Uterus (tissue), 4 donors: ENCODE measurements at places on chromosomes 7 and 10.

GRCh38 chr7:158805937-158806336 is 23.4 kb downstream of the ESYT2 start:
- DNase-seq: no peak

- DNase-seq: no peak
Measured at GRCh38 chr10:44574596-44575480, 189.9 kb upstream of the CXCL12 start.

GRCh38 chr7:91953618-91954017 is 13.0 kb downstream of the AKAP9 start:
- DNase-seq: no peak

GRCh38 chr10:130749911-130750310 is 561.6 kb downstream of the TCERG1L start:
- DNase-seq: peak; percentile 4

- DNase-seq: no peak
Measured at GRCh38 chr7:90736316-90736715, 140.2 kb downstream of the CDK14 start.

GRCh38 chr10:3226960-3227744 is 54.6 kb upstream of the PITRM1 start:
- DNase-seq: no peak

DNA sequence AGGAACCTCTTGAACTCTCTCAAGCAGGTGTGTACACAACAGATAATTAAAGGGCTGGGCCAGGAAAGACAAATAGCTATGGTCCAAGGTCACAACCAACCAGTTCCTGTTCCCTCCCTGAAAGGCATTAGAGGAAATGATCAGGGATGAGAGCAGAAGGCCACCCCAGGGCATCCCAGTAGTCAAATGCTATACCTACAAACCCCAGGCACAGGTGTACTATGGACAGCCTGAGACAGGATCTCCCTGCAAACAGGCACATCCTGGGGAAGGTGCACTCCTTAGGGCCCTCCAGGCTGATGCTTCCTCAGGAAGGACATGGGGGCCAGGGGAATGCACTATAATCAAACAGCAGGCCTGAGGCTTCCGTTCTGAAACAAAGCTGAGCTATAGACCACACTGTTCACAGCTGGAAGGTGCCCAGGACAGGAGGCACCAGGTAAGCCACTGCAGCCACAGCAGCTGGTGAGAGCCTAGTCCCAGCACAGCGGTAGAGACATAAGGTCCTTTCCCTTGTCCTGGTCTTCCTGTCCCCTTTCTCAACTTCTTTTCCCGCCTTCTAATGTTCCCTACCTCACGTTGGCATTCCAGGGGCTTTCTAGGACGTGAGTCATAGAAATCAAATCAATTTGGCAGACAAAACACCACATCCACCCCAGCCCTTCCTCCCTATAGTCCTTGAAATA is 13.3 kb downstream of the PARP12 start:
- no peak for DNase-seq

GRCh38 chr7:123275036-123275753 is 75.4 kb upstream of the SLC13A1 start:
- no peak for DNase-seq

DNA sequence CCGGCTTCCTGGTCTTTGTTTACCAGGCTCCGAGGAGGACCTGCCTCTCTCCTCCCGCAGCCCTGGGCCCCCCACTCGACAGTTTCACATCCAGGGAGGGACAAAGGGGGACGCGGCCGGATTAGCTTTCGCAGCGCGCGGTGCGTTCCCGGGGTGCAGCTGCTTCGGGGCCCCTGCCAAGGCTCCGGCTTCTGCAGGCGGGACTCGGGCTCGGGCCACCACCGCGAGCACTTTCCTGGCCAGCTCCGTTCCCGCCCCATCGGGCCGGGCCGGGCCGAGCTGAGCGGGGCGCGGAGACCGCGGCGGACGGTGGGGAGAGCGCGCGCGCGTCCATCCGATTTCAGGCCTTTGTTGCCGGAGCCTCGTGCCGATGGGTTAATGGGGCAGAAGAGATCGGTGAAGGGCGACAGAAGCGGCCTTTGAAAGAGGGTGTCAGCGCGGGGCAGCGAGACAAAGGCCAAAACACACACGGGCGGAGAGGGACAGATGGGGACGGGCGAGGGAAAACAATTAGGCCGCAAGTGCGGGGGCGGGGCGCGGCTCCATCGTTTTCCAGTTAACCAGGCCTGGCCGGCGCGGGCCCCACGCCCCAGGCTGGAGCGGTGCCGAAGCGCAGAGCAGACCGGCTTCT is 8.5 kb upstream of the UNCX start:
- DNase-seq: no peak

GRCh38 chr7:9097565-9098060 is 664.2 kb downstream of the NXPH1 start:
- DNase-seq: no peak

- DNase-seq: no peak
Measured at GRCh38 chr7:141042222-141043193, 27.8 kb upstream of the MRPS33 start.

- DNase-seq: no peak
Measured at GRCh38 chr7:128178611-128179010, 62.5 kb upstream of the LEP start.

DNA sequence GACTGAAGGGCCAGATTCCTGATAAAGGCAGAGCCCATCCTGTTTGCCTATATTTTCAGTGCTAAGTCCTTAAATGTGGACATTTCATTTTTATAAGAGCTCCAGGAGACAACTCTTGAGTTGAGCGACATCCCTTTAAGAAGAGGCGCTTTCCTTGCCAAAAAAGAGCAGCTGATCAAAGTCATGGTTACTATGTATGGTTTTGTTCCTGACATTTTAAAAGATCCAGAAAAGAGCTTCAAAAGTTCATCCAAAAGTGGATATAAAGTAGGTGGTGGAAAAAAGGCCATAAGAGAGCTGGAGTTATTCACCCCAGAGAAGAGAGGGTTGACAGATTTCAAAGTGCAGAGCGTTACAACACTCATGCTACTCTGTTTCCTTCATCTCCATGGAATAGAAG is 36.7 kb downstream of the RHOBTB1 start:
- no peak for DNase-seq

DNA sequence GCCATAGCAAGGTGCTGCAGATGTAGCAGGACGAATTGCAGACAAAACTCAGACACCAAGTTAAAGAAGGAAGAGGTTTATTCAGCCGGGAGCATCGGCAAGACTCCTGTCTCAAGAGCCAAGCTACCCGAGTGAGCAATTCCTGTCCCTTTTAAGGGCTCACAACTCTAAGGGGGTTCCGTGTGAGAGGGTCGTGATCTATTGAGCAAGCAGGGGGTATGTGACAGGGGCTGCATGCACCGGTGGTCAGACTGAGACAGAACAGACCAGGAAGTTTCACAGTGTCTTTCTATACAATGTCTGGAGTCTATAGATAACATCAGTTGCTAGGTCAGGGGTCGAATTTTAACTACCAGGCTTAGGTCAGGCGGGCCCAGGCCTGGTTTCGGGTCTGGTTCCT is 222.0 kb upstream of the C7orf33 start:
- DNase-seq: no peak

DNA sequence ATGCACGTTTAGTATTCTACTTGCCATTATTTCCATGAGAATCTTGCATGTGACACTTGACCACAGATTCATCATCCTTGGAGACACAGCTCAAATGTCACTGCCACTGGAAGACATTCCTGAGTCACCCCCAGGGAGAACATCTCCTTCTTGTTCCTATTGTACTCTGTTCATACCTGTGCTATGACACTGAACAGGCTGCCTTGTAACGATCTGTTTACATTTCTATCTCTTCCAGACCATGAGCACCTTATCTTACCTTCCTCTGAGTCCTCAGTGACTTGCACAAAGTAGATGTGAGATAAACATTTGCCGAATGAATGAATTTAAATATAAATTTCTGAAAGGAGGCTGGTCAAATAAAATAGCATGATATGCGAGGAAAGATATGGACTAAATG is 331.9 kb upstream of the LRRN3 start:
- no peak for DNase-seq

- DNase-seq: no peak
Measured at GRCh38 chr10:19541299-19541698, 274.9 kb upstream of the PLXDC2 start.

GRCh38 chr10:80690434-80690833 is 152.7 kb downstream of the SH2D4B start:
- DNase-seq: no peak

DNA sequence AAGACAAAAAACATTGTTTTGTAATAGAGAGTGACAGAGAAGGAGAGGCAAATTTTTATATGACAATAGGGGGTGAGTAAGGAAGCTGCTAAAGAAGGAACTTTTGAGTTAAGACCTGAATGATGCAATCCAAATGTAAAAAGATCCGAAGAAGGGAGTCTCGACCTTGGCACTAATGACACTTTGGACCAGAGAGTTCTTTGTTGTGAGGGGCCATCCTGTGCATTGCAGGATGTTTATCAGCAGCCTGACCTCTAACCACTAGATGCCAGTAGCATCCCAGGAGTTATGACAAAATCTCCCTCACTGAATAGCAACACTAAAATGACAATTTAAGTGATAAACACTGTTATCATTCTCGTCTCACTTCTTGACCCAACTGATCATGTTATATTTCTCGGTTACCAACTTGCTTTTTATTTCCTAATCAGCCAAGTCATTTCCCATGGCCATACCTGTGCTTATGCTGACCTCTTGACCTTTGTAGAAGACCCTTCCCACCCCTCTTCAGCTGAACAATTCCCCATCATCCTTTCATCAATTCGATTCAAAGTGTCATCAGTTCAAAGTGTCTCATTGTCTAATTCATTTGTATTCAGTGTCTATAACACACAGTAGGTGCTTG is 30.0 kb downstream of the DGKI start:
- no peak for DNase-seq

DNA sequence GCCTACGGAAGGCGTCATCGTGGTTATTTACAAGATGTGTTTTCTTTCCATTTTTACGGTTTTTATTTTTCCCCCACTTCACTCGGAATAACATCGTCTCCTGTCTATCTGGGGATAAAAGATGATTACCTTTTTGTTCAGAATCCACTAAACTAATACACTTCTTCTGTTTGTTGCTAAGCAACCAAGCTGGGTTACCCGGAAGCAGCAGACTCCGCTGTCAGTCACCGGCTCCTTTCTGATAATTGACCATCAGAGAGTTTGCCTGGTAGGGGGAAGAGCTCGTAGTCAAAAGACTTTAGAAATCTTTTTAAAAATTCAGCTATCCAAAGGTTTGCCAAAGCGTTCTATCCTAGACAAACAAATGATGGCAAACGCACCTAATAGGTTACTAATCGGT is 75.0 kb upstream of the SFMBT2 start:
- no peak for DNase-seq

GRCh38 chr10:61634746-61635145 is 28.0 kb upstream of the CABCOCO1 start:
- no peak for DNase-seq

GRCh38 chr10:78250313-78251015 is 216.8 kb downstream of the RPS24 start:
- DNase-seq: no peak

GRCh38 chr7:26141077-26141476 is 10.9 kb upstream of the NFE2L3 start:
- DNase-seq: no peak

- no peak for DNase-seq
Measured at GRCh38 chr10:76012716-76013327, 581.4 kb downstream of the LRMDA start.

DNA sequence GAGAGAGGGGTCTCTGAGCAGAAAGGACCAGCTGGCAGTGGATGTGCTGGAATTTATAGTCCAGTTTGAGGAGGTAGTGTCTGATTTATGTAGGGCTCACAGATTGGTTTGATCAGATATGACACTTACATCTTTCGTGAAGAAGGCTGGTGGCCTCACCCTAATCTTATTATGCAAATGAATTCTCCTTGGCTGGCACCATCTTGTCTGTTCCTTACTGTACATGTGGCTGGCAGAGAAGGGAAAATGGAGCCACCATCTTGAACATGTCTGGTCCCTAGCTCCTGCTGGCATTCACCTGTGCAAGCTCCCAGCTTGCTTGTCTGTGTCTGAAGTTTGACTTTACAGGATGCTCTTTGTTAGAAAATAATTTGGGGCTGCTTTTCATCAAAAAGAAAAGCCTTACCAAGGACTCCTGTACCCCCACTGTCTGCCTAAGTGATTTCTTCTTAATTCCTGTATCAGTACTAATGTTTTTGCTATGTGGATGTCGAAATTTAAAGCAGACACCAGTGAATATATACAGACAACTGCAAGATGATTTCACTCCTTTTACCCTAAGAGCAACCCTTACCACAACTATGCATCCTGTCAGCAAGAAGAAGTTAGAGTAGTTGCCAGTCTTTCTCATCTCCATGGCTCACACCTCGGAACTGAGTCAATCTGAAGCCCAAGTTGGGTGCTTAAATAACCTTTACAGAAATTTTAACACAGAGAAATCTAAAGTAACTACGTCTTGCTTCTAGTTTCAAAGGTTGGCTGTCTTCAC is 322.0 kb upstream of the SEMA3D start:
- DNase-seq: no peak

- no peak for DNase-seq
Measured at GRCh38 chr7:8380130-8380529, 53.3 kb upstream of the NXPH1 start.

GRCh38 chr7:40723829-40724228 is 589.0 kb downstream of the SUGCT start:
- no peak for DNase-seq

- no peak for DNase-seq
Measured at GRCh38 chr10:27506280-27506679, 2.2 kb downstream of the RAB18 start.

- no peak for DNase-seq
Measured at GRCh38 chr7:16061630-16062029, 359.7 kb downstream of the CRPPA start.

DNA sequence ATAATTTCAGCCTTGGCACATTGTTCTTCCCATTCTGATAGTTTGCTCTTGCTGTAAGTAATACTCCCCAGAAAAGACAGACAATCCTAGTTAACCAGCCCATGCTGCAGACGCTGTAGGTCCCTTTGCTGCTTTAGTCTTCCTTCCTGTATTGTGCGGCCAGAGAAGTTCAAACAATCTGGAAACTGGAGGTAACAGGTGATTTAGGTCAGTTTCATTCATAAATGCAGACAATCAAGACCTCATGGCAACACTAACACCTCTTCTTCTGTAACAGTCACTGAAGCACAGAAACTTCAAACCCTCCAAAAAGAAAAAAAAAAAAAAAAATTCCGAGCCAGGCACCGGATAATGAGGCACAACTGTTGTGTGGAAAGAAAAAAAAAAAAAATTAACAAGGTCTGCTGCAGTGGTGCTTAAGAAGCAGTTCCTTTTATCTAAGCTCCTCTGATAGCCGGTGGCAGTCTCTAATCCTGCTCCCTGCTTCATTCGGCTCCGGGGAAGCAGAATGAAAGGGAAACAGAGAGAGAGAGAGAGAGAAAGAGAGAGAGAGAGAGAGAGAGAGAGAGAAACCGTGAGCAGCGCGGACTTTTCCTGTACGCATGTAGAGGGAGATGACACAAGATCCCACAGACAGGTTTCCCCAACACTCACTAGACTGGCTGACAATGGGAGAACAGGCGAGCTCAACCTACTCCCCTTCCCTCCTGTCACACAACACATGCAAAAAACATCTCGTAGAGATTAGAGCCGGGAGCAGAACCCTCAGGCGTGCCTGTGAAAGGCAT is at the start of gene SEMA3A:
SEMA3A (minus strand) TSS at position 306 of the 788 bp plus-strand sequence; CDS start at position 103, 203 bp downstream.
- DNase-seq: peak; percentile 14

- no peak for DNase-seq
Measured at GRCh38 chr10:112546474-112546873, 99.5 kb downstream of the VTI1A start.
